NT2/D1 (cell line): ENCODE measurements at places on chromosomes 16 and 17.

GRCh38 chr16:11342021-11342855 is 3.0 kb upstream of the RMI2 start:
- DNase-seq, result no peak

DNA sequence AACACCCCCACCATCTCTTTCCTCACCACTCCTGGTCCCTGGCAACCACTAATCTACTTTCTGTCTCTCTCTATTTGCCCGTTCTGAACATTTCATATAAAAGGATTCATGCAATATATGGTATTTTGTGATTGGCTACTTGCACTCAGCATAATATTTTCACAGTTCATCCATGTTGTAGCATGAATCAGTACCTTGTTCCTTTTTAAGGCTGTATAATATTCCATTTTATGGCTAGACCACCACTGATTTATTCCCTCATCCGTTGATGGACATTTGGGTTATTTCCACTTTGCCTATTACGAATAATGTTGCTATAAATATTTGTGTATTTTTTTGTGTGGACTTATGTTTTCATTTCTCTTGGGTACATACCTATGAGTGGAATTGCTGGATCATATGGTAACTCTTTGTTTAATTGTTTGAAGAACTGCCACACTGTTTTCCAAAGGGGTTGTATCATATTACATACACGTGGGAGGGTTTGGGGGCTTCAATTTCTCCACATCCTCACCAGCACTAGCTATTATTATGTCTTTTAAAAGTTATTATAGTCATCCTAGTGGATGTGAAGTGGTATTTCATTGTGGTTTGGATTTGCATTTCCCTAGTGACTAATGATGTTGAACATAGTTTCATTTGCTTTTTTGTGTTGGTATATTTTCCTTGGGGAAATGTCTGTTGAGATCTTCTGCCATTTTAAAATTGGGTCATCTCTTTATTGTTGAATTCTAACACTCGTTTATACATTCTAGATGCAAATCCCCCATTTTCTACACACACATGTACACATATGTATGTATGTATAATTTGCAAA is 26.3 kb downstream of the SEC14L5 start:
- no peak for DNase-seq

GRCh38 chr17:21162394-21162775 is 35.6 kb downstream of the DHRS7B start:
- DNase-seq, result no peak

- no peak for DNase-seq
Measured at GRCh38 chr16:66266436-66267291, 99.8 kb upstream of the CDH5 start.

DNA sequence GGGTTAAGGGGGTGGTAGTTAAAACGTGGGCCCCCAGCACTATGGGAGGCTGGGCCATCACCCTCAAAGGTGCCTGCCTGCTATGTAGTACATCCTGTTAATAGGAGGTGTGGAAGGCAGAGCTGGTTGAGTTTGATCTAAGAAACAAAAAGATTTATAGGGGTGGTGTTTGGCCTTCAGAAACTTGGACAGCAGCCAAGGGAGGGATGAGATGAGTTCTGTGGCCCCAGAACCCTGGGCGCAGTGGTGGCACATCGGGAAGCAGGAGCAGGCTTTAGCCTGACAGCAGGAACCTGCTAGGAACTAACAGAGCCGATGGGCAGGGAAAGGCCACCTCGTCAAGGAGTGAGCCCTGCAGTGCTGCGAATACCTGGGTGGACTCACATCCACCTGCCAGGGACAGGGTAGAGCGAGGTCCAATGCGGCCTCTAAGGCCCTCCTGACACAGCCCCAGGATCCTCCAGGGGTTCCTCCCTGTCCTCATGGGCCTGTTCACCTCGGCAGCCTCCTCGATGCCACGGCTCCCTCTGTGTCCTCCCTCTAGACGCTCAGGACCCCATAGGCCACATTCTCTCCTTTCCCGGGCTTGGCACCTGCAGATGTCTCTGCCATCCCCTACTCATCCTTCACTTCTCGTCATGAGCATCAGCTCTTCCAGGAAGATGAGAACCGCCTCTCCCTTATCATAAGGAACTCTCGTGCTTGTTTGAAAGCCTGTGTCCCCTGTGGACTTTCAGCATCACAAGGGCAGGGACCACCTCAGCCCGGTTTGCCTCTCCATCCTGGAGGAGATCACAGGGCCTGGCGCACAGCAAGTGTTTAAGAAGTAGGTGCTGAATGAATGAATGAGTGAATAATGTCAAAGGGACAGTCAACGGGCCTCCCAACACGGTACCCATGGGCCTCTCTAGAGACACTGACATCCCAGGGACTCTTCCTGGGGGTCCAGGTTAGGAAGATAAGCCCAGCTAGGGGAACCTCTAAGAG is 103.5 kb upstream of the TNRC6C start:
- DNase-seq, result no peak

- no peak for DNase-seq
Measured at GRCh38 chr17:17704931-17705330, 23.7 kb downstream of the RAI1 start.

GRCh38 chr17:46035112-46035818 is 36.2 kb downstream of the STH start:
- DNase-seq, result no peak

DNA sequence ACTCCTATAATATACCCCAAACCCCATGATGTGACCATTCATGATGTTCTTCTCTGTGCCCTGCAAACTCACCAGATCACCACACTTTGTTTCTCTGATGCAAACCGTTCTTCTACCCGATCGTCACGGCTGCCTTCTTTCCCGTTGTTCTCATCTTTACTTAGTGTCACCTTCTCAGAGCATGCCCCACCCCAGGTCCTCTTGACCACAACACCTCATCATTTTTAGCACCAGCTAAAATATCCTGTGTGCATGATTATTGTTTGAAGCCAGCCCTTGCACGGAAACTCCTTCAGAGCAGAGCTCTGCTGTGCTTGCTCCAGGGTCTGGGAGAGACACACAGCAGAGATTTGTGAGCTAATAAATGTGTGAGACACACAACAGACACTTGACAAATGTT is 38.9 kb upstream of the CREBBP start:
- no peak for DNase-seq

GRCh38 chr16:53064081-53064578 is 9.3 kb downstream of the CHD9 start:
- no peak for DNase-seq

DNA sequence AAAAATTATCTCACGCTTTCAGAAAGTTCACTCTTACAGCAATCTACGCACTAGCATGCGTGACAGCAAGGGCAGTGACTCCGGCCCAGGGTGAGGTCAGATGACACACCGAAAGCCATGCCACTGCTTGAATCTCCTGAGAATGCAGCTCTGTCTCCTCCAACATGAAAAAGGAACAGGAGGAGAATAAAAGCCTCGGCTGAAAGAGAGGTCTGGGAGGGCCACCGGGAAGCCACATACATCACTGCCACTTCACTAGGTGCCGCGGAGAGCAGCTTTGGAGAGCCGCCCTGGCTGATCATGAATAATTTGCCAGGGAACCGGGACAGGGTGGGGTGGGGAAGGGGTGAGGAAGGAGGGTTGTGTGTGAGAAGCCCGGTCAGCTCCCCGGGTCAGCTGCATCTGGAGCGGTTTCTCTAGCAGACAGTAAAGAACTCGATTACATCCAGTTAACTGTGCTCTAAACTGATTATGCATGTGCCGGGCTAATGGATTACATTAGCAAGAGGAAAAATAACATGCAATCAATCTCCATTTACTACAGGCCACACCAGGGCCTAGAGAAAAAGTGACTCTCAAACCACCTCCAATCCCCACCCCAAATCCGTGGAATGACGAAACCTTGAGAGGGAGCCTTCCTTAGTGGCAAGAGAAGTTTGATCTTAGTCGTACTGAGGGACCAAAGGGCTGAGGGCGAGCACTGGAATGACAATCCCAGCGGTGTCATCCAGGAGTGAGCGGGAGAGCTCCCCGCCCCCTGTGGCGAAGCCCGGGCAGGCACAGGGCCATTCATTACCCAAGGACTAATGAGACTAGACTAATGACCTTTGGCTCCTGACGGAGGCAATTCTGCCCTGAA is 100.3 kb downstream of the ZFHX3 start:
- no peak for DNase-seq

- no peak for DNase-seq
Measured at GRCh38 chr17:17603178-17603894, 11.8 kb upstream of the PEMT start.

DNA sequence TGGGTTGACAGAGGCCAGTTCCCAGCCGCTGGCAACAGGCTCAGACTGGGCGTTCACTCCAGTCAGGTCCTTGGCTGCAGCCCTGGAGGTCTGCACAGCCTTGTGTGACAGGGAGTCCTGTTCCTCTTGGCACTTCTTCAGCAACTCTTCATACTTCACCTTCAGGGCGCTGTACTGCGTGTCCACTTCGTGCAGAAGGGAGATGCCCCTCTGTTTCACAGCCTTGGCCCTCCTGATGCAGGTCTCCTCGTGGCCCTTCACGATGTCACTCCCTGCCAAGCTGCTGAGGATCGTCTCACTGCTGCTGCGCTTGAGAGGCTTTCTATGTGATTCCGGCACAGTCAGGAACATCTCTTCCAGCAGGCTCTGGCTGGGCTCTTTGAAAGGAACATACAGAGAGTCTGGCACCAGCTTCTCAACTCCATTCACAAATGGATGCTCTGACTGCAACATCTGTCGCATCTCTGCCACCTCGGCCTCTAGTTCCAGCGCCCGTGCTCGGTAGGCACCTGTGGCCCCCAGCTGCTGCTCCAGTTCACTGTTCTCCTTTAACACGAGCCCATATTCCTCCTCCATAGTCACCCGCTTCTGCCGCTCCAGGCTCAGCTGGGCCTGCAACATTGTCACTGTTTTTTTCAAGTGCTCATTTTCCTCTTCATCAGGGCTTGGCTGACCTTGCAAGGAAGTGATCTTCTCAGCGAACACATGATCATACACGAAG is 27.2 kb downstream of the CDR2 start:
- no peak for DNase-seq

DNA sequence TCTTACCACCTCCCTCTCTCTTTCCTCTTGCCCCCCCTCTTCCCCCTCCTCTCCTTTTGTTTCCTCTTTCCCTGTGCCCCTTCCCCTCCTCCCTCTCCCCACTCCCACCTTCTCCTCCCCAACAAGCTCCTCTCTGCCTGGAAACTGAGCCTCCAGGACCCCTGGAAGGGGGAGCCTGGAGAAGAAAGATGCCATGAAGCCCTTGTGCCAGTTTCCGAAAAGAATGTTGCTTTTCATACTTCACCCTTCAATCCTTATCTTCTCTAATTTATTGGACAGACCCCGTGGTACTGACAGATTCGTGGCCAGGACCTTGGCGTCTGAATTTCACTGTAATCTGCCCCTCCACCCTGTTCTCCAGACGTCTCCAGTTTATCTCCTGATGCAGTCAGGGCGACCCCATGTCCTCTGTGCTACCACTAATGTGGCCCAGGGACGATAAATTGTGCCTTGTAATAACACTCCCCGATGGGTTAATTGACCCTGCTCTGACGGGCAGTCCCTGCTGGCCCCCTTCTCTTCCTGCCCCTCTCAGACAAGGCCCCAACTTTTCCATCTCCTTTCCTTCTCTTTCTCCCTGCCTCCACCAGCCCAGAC is 138.4 kb upstream of the GSE1 start:
- no peak for DNase-seq

GRCh38 chr16:67672739-67673662 is 6.4 kb downstream of the C16orf86 start:
- DNase-seq, result no peak

DNA sequence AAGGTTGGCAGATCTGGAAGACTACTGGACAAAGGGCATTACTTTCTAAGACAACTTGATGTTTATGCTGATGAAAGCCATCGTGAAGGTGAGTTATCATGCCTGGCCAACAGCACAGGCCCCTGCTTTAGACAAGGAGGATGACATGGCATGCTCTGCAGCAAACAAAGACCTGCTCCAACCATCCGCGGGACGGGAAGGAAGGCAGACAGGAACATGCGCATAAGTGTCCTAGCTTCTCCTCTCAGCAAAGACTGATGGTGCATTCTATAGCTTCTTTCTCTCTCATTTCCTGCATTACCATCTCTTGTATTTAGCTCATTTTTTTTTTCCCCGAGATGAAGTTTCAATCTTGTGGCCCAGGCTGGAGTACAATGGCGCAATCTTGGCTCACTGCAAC is 5.4 kb downstream of the NPLOC4 start:
- no peak for DNase-seq

DNA sequence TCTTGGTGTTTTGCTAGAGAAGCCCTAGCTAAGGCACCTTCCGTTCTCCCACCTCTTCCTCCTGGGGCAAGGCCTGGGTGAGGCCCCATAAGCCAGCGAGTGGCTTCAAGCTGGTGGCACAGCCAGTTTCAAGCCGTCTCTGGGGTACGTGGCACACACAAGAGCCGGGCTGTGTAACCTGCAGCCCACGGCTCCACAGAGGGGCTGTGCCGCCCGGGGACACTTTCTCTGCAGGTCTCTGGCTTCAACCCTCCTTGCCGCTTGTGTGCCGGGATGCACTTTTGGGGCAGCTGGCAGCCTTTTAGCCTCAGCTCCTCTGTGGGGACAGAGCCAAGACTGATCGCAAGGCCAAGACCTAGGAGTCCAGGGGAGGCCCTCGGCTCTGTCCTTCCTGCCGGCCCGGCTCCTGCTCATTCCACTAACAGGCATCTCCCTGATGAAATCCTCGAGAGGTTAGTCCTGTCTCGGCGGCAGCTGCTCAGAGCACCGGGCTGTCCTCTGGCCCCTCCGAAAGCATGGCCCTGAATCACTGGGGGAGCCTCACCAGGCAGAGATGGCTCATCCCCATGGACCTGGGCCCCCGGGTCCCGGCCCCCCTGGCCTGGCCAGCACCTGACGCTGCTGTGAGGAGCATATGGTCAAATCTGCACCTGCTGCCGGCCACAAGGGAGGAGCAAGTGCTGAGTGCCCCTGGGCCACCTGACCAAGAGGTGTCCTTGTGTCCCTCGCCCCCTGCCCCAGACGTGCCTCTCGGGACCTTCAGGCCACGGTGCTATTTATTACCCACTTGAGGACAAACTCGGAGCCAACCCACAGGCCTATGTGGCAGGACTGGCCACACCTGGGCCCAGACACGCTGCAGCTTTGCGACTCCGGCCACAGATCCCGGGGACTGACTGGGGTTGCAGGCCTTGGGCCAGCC is 98.5 kb downstream of the METRNL start:
- no peak for DNase-seq

DNA sequence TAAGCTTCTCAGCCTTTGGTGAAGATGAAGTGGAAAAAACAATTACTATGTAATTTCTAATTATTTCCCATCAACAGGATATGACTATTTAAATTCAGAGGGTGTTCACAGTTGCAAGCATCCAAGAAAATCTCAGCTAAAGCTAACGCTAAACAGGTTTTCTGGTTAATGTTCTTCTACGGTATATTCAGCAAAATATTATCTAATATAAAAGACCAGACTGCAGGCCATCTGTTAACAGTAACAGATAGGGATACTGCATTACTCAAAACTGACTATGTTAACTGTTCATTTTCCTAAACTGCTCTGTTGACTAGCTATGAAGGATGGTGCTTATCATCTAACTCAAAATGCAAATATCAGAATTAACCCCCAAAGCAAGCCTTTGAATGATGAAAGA is 32.8 kb downstream of the GLG1 start:
- DNase-seq, result no peak

DNA sequence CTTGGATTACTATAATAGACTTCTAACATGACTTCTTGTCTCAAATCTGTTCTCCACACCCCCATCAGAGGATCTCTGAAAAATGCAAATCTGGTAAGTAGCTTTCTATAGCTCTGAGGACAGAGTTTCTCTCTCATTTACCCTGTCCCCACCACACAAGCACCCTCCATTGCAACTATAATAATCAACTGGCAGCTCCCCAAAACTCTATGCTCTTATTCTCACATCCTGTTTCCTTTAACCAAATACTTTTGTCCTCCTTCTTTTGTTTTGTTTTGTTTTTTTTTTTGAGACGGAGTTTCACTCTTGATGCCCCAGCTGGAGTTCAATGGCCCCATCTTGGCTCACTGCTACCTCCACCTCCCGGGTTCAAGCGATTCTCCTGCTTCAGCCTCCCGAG is 73.4 kb downstream of the HELZ start:
- DNase-seq, result no peak
